ENCODE measurements at places on chromosomes 11 and 22.

GRCh38 chr22:26570115-26570514 lies 19.8 kb downstream of the TPST2 start:
- peaks cover 31% of the 10 kb centered on the region for H3K4me1 ChIP-seq
- DNase-seq: no peak
- H3K36me3 ChIP-seq: no peaks in the 10 kb centered on the region

GRCh38 chr11:3101921-3102640 lies 44.9 kb upstream of the CARS1 start:
- H3K4me3 ChIP-seq: no peak overlapping the region
- no peak overlapping the region for H3K27ac ChIP-seq
- DNase-seq: peak; percentile 10
- H3K4me1 ChIP-seq: no peaks in the 10 kb centered on the region
- no peaks in the 10 kb centered on the region for H3K36me3 ChIP-seq

DNA sequence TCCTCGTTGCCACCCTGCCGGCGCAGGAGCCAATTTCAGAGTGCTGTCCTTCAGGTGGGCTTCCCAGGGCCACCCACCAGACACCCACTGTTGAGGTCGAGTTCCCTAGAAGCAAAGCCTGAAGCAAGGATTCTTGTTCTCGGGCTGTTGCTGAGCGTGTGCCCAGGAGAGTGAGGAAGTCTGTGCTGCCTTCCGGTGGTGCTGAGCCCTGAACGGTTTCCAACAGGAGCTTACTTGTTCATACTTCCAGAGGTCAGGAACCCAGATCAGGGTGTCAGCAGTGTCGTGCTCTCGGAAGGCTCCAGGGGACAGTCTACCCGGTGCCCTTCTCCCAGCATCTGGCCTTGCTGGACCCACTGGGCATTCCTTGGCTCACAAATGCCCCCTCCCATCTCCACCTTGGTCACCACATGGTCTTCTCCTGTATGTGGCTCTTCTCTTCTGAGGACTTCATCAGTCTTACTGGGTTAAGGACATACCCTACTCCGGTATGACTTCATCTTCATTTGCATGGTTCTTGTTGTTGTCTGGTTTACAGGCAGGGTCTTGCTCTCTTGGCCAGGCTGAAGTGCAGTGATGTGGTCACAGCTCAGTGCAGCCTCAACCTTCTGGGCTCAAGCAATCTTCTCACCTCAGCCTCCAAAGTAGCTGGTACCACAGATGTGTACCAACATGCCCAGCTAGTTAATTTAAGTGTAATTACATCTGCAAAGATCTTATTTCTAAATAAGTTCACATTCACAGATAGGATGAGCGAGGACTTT lies 11.2 kb downstream of the SLC25A1 start:
- H3K36me3 ChIP-seq: peaks cover 6% of the 10 kb centered on the region
- H3K27ac ChIP-seq: no peak overlapping the region
- H3K4me3 ChIP-seq: no peak overlapping the region
- no peak for DNase-seq
- peaks cover 25% of the 10 kb centered on the region for H3K4me1 ChIP-seq

DNA sequence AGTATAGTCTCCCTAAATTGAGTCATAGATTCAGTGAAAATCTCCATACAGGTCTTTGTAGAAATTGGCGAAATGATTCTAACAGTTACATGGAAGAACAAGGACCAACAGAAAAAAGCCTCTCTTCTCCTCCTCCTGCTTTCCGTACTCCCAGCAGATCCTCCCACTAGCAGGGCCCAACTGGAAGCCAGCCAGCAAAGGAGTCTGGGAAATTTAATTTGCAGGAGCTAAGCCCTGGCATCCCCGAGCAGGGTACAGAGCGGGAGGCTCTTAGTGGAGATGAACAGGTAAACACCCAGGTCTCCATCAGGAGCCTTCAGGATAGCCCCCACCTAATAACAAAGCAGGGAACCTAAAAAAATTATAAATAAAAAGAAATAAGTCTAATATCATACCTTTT lies 1473.8 kb downstream of the TBC1D22A start:
- no peaks in the 10 kb centered on the region for H3K36me3 ChIP-seq
- peaks cover 3% of the 10 kb centered on the region for H3K27me3 ChIP-seq
- H3K27ac ChIP-seq: no peak overlapping the region
- H3K4me3 ChIP-seq: no peak overlapping the region

GRCh38 chr22:17964156-17964555 lies 60.2 kb downstream of the MICAL3 start:
- H3K36me3 ChIP-seq: peaks cover 43% of the 10 kb centered on the region
- no peak for DNase-seq
- H3K4me3 ChIP-seq: peak overlapping the region; percentile 56
- peak overlapping the region; percentile 88 for H3K27ac ChIP-seq
- H3K4me1 ChIP-seq: peaks cover 82% of the 10 kb centered on the region
- no peaks in the 10 kb centered on the region for H3K27me3 ChIP-seq

DNA sequence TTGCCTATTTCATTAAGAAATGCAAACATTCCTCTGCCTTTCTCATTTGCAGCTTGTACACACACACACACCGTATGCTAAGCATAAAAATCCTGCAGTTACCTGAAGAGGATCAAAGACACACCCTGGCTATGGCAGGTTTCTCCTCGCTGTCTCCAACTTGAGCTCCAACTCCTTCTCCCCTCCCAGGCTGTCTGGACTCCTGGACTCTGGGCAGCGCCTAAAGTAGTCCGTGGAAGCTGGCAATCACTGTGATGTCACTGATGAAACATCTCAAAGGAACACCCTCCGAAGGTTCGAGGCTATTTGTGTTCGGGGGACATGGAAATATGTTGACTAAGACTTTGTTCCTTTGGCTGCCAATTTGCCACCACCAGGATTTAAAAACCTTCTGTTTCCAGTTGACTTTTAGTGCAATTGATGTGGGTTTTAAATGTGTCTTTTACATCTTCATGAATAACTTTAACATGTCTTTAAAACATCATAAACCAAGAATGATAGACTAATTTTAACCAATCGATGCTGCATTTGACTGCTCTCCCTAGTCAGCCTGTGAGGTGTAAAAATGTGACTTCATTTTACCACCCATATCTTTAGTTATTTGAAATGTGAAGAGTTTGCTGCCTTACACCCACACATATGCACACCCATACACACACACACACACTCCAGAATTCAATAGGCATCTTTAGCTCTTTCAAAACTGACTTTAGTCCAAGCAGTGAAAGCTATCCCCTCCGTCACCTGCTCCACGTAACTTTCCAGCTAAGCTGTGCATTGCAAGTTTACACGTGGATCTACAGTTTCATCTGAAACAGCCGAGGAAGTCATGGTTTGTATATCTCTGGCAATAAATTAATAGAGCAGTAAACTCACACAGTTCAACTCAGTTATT lies at the start of gene SLN:
Gene SLN, minus strand, starts transcription at position 196 of the 895 bp plus-strand sequence.
- DNase-seq: no peak
- no peak within 1 kb of the TSS for H3K27ac ChIP-seq
- no peaks in the 10 kb centered on the region for H3K4me1 ChIP-seq
- H3K27me3 ChIP-seq: peaks cover 25% of the 10 kb centered on the region
- no peaks in the 10 kb centered on the region for H3K36me3 ChIP-seq

DNA sequence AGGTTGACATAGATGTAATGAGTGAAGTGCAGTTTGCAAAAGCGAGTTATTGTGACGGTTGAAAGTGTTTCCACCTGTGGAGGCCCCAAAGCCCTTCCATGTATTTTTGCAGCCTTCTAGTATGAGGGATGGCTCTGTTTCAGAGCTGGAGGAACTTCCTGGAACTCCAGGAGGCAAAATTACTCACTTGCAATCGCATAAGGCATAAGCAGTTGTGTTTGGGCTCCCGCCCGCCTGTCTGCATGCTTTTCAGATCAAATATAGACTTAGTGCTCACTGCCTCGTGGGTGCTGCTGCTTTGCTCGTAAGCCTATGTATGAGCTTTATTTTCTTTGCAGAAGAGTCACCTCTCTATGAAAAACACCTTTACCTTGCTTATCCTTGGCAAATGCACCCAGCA lies 146.8 kb upstream of the LARGE1 start:
- no peak overlapping the region for H3K27ac ChIP-seq
- H3K4me1 ChIP-seq: no peaks in the 10 kb centered on the region
- peaks cover 2% of the 10 kb centered on the region for H3K27me3 ChIP-seq
- no peaks in the 10 kb centered on the region for H3K36me3 ChIP-seq
- no peak for DNase-seq
- H3K4me3 ChIP-seq: no peak overlapping the region

- no peaks in the 10 kb centered on the region for H3K4me1 ChIP-seq
- no peak overlapping the region for H3K27ac ChIP-seq
- H3K27me3 ChIP-seq: peaks cover 7% of the 10 kb centered on the region
- no peak overlapping the region for H3K4me3 ChIP-seq
Measured at GRCh38 chr22:27134315-27134701, 476.9 kb downstream of the MIAT start.

- DNase-seq: no peak
- peaks cover 49% of the 10 kb centered on the region for H3K36me3 ChIP-seq
- H3K4me1 ChIP-seq: no peaks in the 10 kb centered on the region
- no peaks in the 10 kb centered on the region for H3K27me3 ChIP-seq
- no peak overlapping the region for H3K4me3 ChIP-seq
- no peak overlapping the region for H3K27ac ChIP-seq
Measured at GRCh38 chr22:39135092-39135896, 17.2 kb downstream of the CBX7 start.

All from activated B cell treated with CpG ODN at 0.5 μM for 24 hours (primary cell).